ENCODE measurements at places on chromosomes 6 and 20.

GRCh38 chr6:155895641-155896040 is 440.0 kb upstream of the NOX3 start:
- no peak for DNase-seq

DNA sequence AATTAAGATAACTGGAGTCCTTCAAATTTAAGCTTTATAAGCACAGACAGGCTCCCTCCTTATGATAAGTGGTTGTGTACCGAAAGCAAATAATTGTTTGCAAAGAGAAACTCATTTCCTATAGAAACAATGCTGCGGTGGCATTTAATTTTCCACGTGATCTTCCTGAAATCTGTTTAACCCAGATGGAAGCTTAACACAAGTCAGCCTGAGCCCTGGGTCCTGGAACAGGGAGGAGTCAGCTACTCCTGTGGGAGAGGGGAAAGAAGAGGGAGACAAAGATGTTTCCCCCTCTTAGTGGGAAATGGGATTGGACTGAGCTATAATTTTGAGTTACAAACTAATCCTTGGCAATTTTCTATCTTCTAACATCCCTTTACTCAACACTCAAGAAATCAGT is 136.5 kb downstream of the ELOVL4 start:
- no peak for DNase-seq

GRCh38 chr6:144360401-144360800 is 75.3 kb downstream of the UTRN start:
- DNase-seq = no peak

- no peak for DNase-seq
Observed at GRCh38 chr20:61776491-61777075, 289.1 kb downstream of the TAF4 start.
